ENCODE measurements at places on chromosomes 11 and 22.

GRCh38 chr11:5210376-5210885 is 9.9 kb upstream of the OR51V1 start:
- H3K27me3 ChIP-seq, result no peaks in the 10 kb centered on the region
- H3K4me1 ChIP-seq, result no peaks in the 10 kb centered on the region
- DNase-seq, result no peak
- H3K27ac ChIP-seq, result no peak overlapping the region
- no peaks in the 10 kb centered on the region for H3K36me3 ChIP-seq

GRCh38 chr11:92979176-92979575 is 9.7 kb downstream of the MTNR1B start:
- no peak overlapping the region for H3K27ac ChIP-seq
- no peaks in the 10 kb centered on the region for H3K36me3 ChIP-seq
- H3K27me3 ChIP-seq, result no peaks in the 10 kb centered on the region
- no peak overlapping the region for H3K4me3 ChIP-seq
- no peaks in the 10 kb centered on the region for H3K4me1 ChIP-seq

DNA sequence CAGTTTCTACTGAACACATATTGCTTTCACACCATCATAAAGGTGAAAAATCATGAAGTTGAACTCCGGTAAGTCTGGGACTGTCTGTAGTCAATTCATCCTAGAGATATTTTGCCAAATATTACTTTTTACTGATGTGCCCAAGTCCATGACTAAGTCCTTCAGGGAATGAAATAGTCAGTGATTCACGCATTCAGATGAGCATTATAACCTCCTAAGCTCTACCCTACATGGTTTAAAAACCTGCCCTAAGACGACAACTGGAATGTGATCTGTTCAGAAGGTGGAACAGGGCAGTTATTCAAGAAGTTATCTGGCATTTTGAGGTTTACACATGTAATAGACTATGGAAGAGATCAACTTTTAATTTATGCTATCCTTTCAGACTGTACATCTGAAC is 125.6 kb downstream of the TRPC6 start:
- no peak overlapping the region for H3K27ac ChIP-seq
- H3K27me3 ChIP-seq, result no peaks in the 10 kb centered on the region
- H3K4me3 ChIP-seq, result no peak overlapping the region

- no peaks in the 10 kb centered on the region for H3K27me3 ChIP-seq
- no peaks in the 10 kb centered on the region for H3K4me1 ChIP-seq
- H3K27ac ChIP-seq, result no peak overlapping the region
Observed at GRCh38 chr22:24529898-24530297, 25.0 kb downstream of the GUCD1 start.

DNA sequence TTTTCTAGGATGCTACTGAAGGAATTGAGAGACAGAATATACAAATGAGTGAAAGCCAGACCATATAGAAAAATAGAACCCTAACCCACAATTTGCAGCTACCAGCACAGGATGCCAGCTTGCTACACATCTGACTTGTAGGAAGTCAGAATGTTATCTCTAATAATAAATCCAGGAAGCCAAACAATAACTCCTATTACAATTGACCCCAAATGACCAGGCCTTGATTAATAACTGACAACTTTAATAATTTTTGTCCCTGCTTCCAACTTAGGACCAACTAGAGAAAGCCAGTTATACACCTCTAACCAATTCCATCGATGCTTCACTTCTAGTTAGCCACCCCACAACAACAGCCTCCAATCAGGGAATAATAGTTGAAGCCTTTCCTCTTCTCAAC is 193.4 kb downstream of the CASP12 start:
- H3K36me3 ChIP-seq, result no peaks in the 10 kb centered on the region
- no peak overlapping the region for H3K27ac ChIP-seq
- DNase-seq, result no peak
- H3K27me3 ChIP-seq, result no peaks in the 10 kb centered on the region

DNA sequence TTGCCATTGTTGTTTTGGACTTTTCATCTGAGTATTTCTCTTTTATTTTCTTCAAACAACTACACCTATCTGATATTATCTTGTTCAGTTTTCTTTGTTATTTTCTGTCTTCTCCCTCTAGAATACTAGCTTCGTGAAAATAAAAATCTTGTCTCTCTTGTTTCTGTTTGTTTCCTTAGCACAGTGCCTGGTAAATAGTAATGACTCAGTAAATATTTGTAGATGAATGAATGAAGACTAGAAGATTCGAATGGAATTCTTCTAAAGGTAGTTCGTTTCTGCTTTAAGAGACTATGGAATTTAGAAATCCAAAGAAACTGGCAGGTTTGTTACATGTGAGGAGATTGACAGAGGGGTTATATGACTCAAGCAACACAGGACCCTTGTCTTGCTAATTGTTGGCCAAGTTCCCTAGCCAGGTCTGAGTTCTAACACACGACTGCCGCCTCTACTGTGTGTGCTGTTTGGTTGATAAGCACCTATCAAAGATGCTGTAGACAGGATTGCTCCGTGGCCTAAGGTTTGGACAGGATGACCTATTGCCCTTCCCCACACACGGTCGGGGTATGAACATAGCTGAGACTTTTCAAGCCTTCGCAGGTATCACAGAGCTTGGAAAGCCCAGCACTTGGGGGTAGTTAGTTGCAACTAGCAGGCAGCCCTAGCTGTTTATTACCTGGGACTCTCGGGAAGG is 831 bp upstream of the TMEM135 start:
- no peaks in the 10 kb centered on the region for H3K27me3 ChIP-seq
- H3K4me3 ChIP-seq, result peak overlapping the region; percentile 89
- no peaks in the 10 kb centered on the region for H3K36me3 ChIP-seq
- H3K4me1 ChIP-seq, result peaks cover 25% of the 10 kb centered on the region

- no peak overlapping the region for H3K4me3 ChIP-seq
- H3K4me1 ChIP-seq, result no peaks in the 10 kb centered on the region
- no peaks in the 10 kb centered on the region for H3K27me3 ChIP-seq
- H3K36me3 ChIP-seq, result no peaks in the 10 kb centered on the region
- peak; percentile 6 for DNase-seq
Observed at GRCh38 chr11:23021287-23021863, 161.1 kb upstream of the CCDC179 start.

GRCh38 chr22:23437779-23438178 is 142.3 kb downstream of the IGLL1 start:
- no peaks in the 10 kb centered on the region for H3K27me3 ChIP-seq
- H3K36me3 ChIP-seq, result no peaks in the 10 kb centered on the region
- DNase-seq, result no peak
- H3K27ac ChIP-seq, result no peak overlapping the region
- H3K4me1 ChIP-seq, result peaks cover 10% of the 10 kb centered on the region
- H3K4me3 ChIP-seq, result no peak overlapping the region

GRCh38 chr22:48838376-48838775 is 989.3 kb downstream of the BRD1 start:
- no peak for DNase-seq
- no peaks in the 10 kb centered on the region for H3K4me1 ChIP-seq
- no peaks in the 10 kb centered on the region for H3K27me3 ChIP-seq
- H3K4me3 ChIP-seq, result no peak overlapping the region
- no peak overlapping the region for H3K27ac ChIP-seq
- no peaks in the 10 kb centered on the region for H3K36me3 ChIP-seq

- no peaks in the 10 kb centered on the region for H3K27me3 ChIP-seq
- no peak overlapping the region for H3K27ac ChIP-seq
- H3K36me3 ChIP-seq, result peaks cover 100% of the 10 kb centered on the region
- DNase-seq, result no peak
Observed at GRCh38 chr22:19387038-19387437, 44.5 kb downstream of the HIRA start.

GRCh38 chr22:20392983-20393704 is 807 bp upstream of the ZNF74 start:
- H3K27ac ChIP-seq, result peak overlapping the region; percentile 79
- peak overlapping the region; percentile 63 for H3K4me3 ChIP-seq
- no peaks in the 10 kb centered on the region for H3K27me3 ChIP-seq
- H3K4me1 ChIP-seq, result peaks cover 35% of the 10 kb centered on the region
- no peak for DNase-seq

DNA sequence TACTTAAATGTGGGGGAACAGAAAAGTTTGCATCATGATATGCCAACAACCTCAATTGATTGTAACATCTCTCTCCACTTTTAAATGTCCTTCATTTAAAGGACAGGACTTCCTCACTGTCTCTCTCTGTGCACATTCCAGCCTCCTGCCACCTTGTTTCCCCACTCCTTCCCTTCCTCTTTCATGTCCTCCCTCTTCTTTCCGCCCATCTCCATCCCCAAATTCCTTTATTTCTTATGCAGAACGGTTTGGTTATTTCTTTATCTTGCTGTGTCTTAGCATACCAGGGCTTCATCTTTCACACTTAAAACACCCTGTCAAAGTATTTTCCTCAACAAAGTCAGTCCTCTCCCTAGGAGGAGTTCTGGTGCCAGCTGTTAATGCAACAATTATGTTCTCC is 293.8 kb downstream of the NXPE2 start:
- DNase-seq, result no peak
- no peak overlapping the region for H3K4me3 ChIP-seq
- no peak overlapping the region for H3K27ac ChIP-seq
- H3K4me1 ChIP-seq, result no peaks in the 10 kb centered on the region

DNA sequence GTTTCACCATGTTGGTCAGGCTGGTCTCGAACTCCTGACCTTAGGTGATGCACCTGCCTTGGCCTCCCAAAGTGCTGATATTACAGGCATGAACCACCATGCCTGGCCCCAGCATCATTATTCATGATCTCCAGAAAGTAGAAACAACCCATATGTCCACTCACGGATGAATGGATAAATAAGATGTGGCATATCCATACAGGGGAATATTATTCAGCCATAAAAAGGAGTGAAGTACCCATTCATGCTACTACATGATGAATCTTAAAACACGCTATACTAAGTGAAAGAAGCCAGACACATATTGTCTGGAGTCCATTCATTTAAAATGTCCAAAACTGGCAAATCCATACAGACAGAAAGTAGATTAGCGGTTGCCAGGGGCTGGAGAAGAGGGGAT is 79.9 kb upstream of the TCF20 start:
- H3K27me3 ChIP-seq, result no peaks in the 10 kb centered on the region
- no peaks in the 10 kb centered on the region for H3K4me1 ChIP-seq
- no peaks in the 10 kb centered on the region for H3K36me3 ChIP-seq
- H3K27ac ChIP-seq, result no peak overlapping the region
- no peak for DNase-seq
- H3K4me3 ChIP-seq, result no peak overlapping the region

- H3K27ac ChIP-seq, result no peak overlapping the region
- no peak for DNase-seq
- peaks cover 10% of the 10 kb centered on the region for H3K4me1 ChIP-seq
- no peak overlapping the region for H3K4me3 ChIP-seq
- no peaks in the 10 kb centered on the region for H3K36me3 ChIP-seq
Observed at GRCh38 chr11:32433101-32433913, 2.0 kb downstream of the WT1 start.

GRCh38 chr11:61080986-61081590 is 21.2 kb upstream of the CD5 start:
- H3K4me3 ChIP-seq, result no peak overlapping the region
- H3K36me3 ChIP-seq, result no peaks in the 10 kb centered on the region
- no peak overlapping the region for H3K27ac ChIP-seq
- H3K4me1 ChIP-seq, result no peaks in the 10 kb centered on the region
